Hypothalamus (tissue), 51 donors: ENCODE measurements at places on chromosomes 5 and 9.

DNA sequence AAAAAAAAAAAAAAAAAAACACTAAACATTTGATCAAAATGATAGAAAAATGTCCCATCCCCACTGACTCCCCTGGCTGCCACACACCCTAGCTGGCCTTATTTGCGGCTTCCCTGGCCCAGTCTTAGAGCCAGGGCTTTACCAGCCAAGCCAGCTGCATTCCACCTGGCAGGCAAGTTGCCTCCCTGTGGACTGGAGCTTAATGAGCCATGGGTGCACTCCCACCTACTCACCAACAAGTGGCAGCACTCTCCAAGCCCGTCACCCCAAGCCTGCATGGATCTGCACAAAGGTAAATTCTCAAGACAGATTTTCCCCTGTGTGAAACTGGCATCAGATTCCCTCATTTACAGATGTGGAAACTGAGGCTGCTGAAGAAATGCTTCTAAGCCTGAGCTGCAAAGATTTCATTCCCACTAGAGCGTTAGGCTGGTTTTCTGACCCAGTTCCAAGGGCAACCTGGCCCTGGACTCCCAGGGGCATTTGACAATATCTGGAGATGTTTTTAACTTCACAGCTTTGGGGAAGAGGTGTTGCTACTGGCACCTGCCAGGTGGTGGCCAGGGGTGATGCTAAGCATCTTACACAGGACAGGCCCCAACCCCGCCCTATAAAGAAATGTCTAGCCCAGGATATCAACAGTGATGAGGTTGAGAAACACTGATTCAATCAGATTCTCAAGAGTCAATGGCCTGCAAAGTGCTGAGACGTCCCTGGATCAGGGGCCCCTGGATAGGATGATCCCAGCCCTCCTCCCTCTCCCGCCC, 21.9 kb upstream of the VDAC1 start:
- no peak for DNase-seq

- DNase-seq: no peak
Observed at GRCh38 chr5:16074358-16074757, 105.2 kb downstream of the MARCHF11 start.

DNA sequence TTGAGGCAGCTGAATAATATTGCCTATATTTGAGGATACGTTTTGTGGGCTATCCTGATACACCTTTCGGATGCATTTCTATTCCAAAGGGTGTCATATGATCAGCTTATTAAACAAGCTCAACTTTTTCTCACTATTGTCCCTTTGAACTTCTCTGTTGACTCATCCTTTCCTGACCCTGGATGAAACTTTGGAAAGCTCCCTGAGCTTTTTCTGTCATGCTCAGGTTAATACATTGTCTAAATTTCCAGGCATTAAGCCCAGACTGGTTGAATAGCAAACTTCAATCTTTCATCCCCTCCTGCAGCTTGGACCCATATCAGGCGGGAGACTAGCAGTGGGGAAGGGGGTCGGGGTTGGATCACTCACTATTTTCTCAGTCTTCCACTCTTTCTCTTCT, 104.9 kb upstream of the PTPN3 start:
- DNase-seq: no peak

GRCh38 chr5:147461915-147462314, 48.0 kb downstream of the DPYSL3 start:
- DNase-seq: no peak

DNA sequence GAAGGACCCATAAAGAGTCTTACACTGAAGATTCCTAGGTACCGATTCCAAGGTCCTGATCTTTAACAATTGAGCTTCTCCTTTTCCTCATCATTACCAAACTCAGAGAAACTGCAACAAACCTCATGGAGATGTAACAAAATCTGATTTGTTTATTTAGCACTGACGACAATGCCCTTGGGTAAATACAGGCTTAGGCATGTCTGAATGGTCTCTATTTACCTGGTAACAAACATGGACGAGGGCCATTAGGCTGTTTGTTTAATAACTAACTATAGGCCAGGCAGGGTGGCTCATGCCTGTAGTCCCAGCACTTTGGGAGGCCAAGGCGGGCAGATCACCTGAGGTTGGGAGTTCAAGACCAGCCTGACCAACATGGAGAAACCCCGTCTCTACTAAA, 333.3 kb downstream of the AGTPBP1 start:
- DNase-seq: no peak
